ENCODE measurements at places on chromosomes 1 and 21.

DNA sequence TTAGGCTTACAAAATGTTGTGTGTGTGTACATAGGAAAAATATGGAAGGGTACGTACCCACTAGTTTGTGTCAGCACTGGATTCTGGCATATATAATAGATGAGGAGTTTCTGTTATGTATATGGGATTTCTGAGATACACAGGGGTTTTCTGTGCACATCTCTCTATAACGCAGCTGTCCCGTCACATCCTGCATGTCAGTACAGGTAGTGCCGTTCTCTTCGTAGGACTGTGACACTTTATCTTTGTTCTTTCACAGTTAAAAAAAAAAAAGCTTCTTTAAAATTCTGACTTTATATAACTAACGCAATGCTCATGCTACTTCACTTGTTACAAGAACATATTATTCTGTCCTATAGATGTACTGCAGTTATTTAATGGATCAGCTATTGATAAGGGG lies 42.9 kb downstream of the ADARB1 start:
- DNase-seq: no peak

DNA sequence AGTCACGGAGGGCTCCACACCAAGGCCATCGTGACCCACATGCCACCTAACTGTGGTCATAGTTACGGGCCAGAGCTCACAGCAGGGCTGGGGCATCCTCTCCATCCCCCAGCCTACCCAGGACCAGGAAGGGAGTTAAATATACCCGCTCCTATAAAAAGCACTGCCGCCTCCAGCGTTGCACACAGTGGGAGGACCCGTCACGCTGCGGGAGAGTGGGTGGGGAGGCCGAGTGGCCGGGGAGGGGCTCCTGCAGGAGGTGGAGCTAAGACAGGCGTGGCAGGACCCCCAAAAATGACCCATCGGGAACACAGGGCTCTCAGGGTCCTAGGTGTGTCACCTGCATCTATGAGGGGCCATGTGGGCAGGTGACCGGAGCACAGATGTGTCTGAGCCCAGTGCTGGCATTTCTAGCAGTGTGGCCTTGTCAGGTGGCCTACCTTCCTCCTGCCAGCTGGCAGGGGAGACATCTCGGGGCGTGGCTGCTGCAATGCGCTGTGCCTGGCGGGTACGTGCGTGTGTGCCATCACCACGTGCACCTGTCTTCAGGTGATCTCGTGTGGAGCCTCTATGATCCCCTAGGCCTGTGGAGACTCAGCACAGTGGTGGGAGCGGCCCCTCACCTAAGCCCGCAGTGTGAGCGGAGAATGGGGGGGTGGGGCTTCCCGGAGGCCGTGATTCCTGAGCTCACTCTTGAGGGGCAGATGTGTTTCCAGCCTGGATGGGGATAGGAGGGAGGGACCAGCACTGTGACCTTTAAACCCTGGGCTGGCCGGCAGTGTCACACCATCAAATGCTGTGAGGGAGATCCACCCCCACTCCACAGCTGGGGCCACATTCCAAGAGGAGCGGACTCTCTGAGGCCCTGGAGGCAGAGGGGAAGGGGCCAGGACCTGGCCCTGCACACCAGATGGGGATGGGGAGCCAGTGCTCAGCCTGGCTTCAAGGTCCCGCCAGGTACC lies 17.7 kb downstream of the AGRN start:
- no peak for DNase-seq

GRCh38 chr21:46078978-46079351 lies 18.9 kb upstream of the COL6A2 start:
- no peak for DNase-seq

GRCh38 chr1:107936498-107937481 lies 28.2 kb downstream of the VAV3 start:
- no peak for DNase-seq

GRCh38 chr1:69852706-69853105 lies 285.0 kb downstream of the LRRC7 start:
- no peak for DNase-seq

DNA sequence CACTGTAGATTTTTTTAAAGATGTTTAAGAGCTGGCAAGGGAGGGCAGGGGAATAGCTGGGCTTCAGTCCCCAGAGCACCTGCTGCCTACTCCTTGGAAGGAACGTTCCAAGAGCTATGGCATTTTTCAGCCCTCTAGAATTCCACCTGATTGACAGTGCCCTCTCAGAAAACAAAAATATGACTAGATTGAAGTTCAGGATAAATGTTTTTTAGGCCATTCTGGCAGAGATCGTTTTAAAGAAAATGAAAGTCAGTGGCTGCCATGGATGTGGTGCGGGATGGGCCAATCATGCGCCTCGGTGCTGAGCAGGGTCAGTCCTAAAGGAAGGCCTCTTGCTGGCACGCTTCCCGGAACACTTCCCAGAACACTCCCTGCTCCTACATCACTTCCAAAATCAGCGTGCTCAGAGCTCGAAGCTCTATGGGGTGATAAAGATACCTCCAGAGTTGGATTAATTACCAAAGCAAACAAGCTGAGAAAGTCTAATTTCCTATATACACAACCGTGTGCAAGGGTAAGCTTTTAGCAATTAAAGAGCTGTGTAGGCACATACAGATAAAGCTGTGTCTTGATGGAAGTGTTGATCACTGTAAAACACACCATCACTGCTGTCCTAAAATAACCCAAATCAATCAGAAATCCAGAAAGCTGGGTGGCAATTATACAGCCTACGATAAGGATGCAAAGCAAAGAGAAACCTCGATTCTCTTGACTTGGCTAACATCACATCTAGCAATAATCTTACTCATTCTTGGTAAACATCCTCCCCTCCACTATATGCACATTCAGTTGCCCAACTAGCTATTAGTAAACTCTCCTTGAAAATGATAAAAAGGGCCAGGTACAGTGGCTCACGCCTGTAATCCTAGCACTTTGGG lies 34.6 kb downstream of the TGFBR3 start:
- DNase-seq: no peak

GRCh38 chr1:111887875-111888274 lies 101.6 kb downstream of the KCND3 start:
- DNase-seq: no peak

- DNase-seq: no peak
These were observed 3.4 kb upstream of the RPE65 start for GRCh38 chr1:68453060-68453670.

DNA sequence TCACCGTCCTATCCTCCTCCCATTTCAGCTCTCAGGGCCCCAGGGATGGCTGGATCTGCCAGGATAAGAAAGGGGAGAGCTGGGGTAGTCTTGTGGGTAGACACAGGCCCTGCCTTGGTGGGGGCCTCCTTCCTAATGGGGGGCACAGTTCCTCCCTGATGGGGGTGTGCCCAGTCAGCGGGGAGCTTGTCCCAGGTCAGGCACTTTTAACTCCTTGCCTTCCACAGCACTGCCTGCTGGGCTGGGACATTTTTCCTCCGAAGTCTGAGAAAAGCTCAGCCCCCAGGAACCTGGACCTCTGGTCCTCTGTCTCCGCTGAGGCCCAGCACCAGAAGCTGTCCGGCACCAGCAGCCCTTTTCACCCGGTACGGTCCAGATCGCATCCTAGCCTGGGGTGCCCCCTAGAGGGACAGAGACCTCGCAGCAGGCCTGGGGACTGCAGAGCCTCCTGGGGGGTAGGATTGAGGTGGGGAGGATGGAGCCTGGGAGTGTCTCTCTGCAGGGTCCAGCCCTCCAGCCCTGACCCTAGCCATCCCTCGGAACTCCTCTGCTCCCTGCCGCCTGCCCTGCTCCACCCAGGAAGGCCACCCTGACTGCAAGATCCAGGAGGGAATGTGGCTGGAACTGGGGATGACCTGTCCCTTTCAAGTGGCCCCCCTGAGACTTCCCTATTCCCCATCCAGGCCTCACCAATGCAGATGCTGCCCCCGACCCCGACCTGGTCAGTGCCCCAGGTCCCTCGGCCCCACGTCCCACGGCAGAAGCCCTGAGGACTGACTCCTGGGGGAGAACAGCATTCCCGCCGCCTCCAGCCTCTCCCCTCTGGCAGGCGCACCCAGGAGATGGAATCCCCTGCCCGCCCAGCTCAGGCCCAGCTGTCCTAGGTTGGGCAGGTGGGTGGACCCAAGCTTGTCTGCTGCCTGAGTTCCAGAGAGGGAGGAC lies 12.0 kb downstream of the MIIP start:
- DNase-seq: no peak

- no peak for DNase-seq
These were observed 2.2 kb downstream of the AGTRAP start for GRCh38 chr1:11738096-11738495.
